PC-3 (cell line): ENCODE measurements at places on chromosomes 6 and 20. TPM values are rescaled to one million over a fixed set of nuclear protein-coding genes. Genes with fewer than 3 reads are reported as not detected.

Gene BTN1A1
- total RNA-seq = not detected in 2 replicates

Gene LY86
- not detected in 2 replicates for total RNA-seq

Gene PCK1
- not detected in 2 replicates for total RNA-seq

Gene CDC25B
- total RNA-seq = 89.7 and 106 TPM in 2 replicates

Gene GHRH
- total RNA-seq = not detected in 2 replicates

Gene MAFB
- total RNA-seq = 0.04 TPM in 1 of 2 replicates, not detected in the other

Gene HLA-C
- total RNA-seq = 219 and 252 TPM in 2 replicates

Gene SNAP25
- not detected in 2 replicates for total RNA-seq

Gene TMEM217
- 2.2 and 2.4 TPM in 2 replicates for total RNA-seq

Gene IRF4
- 0.15 TPM in 1 of 2 replicates, not detected in the other for total RNA-seq

Gene ZNF337
- 12.8 and 13.5 TPM in 2 replicates for total RNA-seq

Gene ZNF335
- total RNA-seq = 32.2 and 36.9 TPM in 2 replicates

DNA sequence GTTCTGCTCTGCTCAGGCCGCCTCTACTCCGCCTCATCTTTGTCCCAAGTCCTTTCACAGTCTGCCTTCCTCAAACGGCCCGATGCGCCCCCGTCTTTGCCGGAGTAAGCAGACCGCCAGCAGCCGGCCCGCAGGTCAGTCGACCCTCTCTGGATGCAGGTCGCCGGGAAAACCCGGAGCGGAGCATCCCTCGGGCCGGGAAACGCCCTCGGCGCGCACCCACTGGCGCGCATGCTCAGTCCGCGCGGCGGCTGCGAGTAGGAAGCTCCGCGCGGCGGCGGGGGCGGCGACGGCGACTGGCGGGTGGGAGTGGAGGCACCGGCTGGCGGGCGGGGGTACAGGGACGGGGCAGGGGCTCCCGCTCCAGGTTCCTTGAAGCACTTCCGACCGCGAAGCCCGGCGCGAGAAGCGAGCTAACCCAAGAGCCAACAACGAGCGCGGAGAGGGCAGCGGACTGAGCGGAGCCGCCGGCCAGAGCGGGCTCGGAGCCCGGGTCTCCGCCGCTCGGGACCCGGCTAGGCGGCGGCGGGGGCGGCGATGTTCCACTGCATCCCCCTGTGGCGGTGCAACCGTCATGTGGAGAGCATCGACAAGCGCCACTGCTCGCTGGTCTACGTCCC, at the start of gene LRRC1:
Gene LRRC1 (plus strand): TSS at position 286 of the 620 bp plus-strand sequence. CDS start 252 bp downstream, at position 538.
- H3K4me3 ChIP-seq = peak within 1 kb of the TSS; percentile 86
- H3K27me3 ChIP-seq = no peaks in the 10 kb centered on the region
- no peaks in the 10 kb centered on the region for H3K36me3 ChIP-seq
- H3K4me1 ChIP-seq = peaks cover 27% of the 10 kb centered on the region

GRCh38 chr6:168404560-168404959, 36.4 kb upstream of the SMOC2 start:
- no peaks in the 10 kb centered on the region for H3K4me1 ChIP-seq
- no peaks in the 10 kb centered on the region for H3K36me3 ChIP-seq

DNA sequence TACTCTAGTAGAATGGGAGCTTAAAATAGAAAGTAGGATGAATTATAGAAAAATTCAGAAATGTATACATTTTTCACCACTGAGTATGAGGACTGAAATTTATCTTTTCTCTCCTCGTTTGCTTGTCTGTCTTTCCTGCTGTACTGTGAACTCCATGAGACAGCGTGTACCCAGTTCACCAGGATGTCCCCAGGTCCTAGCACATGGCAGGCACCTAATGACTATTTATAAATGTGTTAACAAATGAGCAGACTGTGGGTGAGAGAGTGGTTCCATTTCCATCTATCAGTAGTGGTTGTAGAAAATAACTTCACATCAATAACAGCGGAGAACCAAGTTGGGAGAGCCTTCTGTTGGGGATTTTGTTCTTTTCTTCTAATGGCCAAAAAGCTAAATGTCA, 106.3 kb downstream of the NUS1 start:
- no peak overlapping the region for H3K4me3 ChIP-seq
- H3K4me1 ChIP-seq = no peaks in the 10 kb centered on the region
- DNase-seq = no peak

- H3K27me3 ChIP-seq = no peaks in the 10 kb centered on the region
- DNase-seq = peak; percentile 58
- H3K36me3 ChIP-seq = no peaks in the 10 kb centered on the region
- peaks cover 40% of the 10 kb centered on the region for H3K4me1 ChIP-seq
- no peak overlapping the region for H3K4me3 ChIP-seq
Observed at GRCh38 chr6:133340557-133340956, 99.4 kb downstream of the EYA4 start.

- peak; percentile 71 for DNase-seq
- no peaks in the 10 kb centered on the region for H3K27me3 ChIP-seq
- H3K4me3 ChIP-seq = no peak overlapping the region
- peak overlapping the region; percentile 5; the same call in 1 of the 2 replicates for H3K27ac ChIP-seq
- H3K36me3 ChIP-seq = no peaks in the 10 kb centered on the region
- H3K4me1 ChIP-seq = peaks cover 61% of the 10 kb centered on the region
Observed at GRCh38 chr6:12327391-12327790, 37.2 kb downstream of the EDN1 start.

- H3K4me3 ChIP-seq = peak within 1 kb of the TSS; percentile 83
- DNase-seq = peak; percentile 92
- H3K36me3 ChIP-seq = no peaks in the 10 kb centered on the region
- H3K27me3 ChIP-seq = no peaks in the 10 kb centered on the region
Observed at GRCh38 chr6:149941583-149942460, at the start of gene ULBP2. TSS of gene ULBP2 (plus strand) at chr6:149942014. CDS start at chr6:149942073, 59 bp downstream.

- H3K27me3 ChIP-seq = 0 out of 2 replicates have a peak, but pooled peaks cover 3% of the 10 kb centered on the region
- no peaks in the 10 kb centered on the region for H3K36me3 ChIP-seq
- no peaks in the 10 kb centered on the region for H3K4me1 ChIP-seq
- H3K4me3 ChIP-seq = no peak overlapping the region
- H3K27ac ChIP-seq = no peak overlapping the region
Observed at GRCh38 chr6:3621411-3621810, 130.1 kb downstream of the PXDC1 start.

DNA sequence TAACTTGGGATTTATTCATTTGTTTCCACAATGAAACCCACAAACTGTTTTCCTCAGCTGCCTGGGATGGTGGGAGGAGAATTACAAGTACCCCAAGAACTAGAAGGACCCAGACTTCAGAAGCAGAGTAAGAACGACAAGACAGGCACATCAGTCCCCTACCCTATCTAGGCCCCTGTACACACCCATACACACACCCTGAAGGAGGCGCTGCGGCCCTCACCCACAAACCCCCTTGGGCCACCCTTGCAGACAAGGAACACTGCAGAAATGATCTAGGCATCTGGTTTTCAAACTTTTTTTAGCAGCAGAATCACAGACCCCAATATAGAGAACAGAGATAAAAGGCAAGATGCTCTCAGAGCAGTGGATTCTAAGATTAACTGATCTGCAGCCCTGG, 55.0 kb downstream of the TRERF1 start:
- H3K36me3 ChIP-seq = peaks cover 4% of the 10 kb centered on the region; the same call in 1 of the 2 replicates
- no peak overlapping the region for H3K27ac ChIP-seq
- DNase-seq = no peak
- H3K27me3 ChIP-seq = no peaks in the 10 kb centered on the region
- H3K4me1 ChIP-seq = no peaks in the 10 kb centered on the region

DNA sequence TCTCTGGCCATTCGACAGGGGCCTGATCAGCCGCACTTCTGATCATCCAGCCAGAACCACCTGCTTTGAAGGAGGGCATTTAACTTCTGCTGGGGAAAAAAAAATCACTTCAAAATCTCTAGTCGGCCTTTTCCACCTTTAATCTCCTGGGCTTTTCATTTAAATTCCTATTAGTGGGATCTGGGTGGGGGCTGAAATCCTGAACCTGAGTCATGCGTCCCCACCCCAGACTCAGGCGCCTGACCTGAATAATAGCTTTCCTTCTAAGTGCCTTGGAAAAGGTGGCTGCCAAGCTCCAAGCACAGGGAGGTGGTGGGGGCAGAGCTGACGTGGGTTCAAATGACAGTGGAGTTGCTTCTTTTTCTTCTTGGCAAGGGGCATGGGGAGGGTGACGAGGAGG, 246.0 kb upstream of the EXOC2 start:
- H3K4me3 ChIP-seq = no peak overlapping the region
- no peaks in the 10 kb centered on the region for H3K4me1 ChIP-seq
- no peaks in the 10 kb centered on the region for H3K36me3 ChIP-seq
- peaks cover 62% of the 10 kb centered on the region for H3K27me3 ChIP-seq
- DNase-seq = no peak

DNA sequence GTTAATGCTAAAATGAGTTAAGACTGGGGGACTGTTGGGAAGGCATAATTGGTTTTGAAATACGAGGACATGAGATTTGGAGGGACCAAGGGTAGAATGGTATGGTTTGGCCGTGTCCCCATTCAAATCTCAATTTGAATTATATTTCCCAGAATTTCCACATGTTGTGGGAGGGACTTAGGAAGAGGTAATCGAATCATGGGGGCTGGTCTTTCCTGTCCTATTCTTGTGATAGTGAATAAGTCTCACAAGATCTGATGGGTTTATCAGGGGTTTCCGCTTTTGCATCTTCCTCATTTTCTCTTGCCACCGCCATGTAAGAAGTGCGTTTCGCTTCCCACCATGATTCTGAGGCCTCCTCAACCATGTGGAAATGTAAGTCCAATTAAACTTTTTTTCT, 12.7 kb downstream of the ZBTB9 start:
- DNase-seq = no peak
- no peaks in the 10 kb centered on the region for H3K4me1 ChIP-seq
- no peak overlapping the region for H3K27ac ChIP-seq
- H3K27me3 ChIP-seq = no peaks in the 10 kb centered on the region
- H3K4me3 ChIP-seq = no peak overlapping the region

GRCh38 chr6:14719270-14719669, 526.6 kb upstream of the JARID2 start:
- H3K4me1 ChIP-seq = 0 out of 2 replicates have a peak, but pooled peaks cover 2% of the 10 kb centered on the region
- no peaks in the 10 kb centered on the region for H3K36me3 ChIP-seq
- no peak overlapping the region for H3K4me3 ChIP-seq
- DNase-seq = no peak
- H3K27me3 ChIP-seq = no peaks in the 10 kb centered on the region

DNA sequence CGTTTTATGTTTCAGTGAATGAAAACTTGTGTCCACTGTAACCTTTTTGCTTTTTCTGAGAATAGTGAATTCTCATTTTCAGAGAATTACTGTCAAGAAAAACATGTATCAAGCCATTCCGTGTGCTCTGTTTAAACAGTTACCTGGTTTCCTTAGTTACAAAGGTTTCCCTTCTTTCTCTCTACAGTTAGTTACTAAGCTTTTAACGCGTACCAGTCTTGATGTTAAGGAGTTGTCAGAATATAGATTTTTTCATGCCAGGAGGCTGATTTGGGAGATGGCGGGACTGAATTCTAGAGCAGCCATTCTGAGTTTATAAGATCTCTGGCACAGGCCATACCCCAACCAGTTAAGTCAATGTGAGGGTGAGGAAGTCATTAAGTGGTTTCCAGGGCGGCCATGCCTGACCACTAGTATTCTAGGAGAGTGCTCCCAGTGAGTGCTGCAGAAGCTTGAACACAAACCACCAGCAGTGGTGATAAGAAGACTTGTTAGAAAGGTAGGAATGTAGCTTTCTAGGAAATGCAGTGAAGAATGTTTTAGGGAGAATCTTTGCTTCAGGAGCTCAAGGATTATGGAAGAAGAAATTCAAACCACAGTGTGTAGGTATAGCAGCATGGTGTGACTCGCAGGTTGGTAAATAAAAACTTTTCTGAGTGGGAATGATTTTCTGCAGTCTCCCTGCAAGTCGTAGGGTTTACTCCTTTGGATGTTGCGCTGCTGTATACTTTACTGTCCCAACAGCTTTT, 112.9 kb downstream of the JARID2 start:
- H3K27ac ChIP-seq = no peak overlapping the region
- no peaks in the 10 kb centered on the region for H3K27me3 ChIP-seq
- peaks cover 9% of the 10 kb centered on the region for H3K4me1 ChIP-seq
- no peak overlapping the region for H3K4me3 ChIP-seq

GRCh38 chr6:42751055-42751454, 5.2 kb upstream of the TBCC start:
- no peaks in the 10 kb centered on the region for H3K36me3 ChIP-seq
- H3K4me1 ChIP-seq = peaks cover 15% of the 10 kb centered on the region
- H3K4me3 ChIP-seq = no peak overlapping the region
